Activated naive CD4-positive, alpha-beta T cell (primary cell): ENCODE measurements at places on chromosomes 4 and X.

DNA sequence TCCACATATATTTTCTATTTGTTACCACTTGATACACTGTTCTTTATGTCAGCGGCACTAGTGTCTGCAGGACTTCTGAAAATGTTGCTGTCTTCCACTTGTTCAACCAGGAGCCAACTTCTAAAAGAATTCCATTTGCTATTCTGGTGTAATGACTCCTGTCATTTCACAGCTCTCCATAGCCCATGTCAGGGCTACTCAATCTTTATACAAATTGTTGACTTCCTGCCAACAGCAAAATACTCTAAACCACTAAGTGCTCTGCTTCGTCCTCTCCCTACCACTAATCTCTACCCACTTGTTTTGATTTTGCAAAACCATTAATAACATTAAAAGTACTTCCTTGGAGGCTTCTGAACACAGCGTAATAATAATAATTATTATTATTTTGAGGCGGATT, 7.2 kb downstream of the CTSO start:
- no peak for DNase-seq

DNA sequence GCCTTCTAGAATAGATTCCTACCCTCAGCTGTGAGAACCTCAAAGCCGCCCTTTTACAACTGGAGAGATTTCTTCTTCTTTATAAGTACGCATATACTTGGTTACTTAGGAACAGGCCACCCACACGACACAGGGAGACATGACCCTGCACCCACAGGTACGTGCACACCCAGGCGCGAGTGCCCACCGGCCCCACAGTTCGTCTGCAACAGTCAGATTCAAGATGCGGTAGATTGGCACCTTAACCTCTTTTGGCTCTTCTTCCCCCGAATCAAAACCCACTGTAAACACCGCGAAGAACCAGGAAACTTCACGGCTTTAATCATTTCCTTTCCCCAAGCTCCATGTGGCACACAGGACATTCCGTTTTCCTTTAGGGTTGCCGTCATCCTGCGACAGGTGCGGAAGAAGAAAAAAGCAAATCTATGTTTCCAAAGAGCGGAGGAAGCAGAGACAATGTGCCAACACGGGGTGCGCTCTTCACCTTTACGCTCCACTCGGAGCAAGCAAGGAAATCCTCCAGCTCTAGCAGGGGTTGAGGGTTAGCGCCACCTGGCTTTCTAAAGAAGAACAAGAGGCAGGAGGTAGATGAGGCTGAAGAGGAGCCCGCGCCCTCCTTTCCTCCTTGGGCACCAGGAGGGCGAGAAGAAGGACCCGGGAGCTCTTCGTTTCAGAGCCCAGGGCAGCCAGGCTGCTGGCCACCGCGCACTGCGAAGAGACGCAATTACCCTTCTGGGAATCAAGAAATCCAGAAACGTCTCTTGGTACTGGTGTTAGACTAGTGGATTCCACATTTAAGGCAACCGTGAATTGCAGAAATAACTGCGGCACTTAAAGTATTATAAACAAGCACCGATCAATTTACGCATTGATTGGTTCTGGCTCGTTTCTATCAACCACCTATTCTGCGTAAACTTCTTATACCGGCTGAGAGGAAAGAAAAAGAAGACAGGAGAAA, 35.7 kb downstream of the HAND2 start:
- DNase-seq: peak; percentile 30

- no peak for DNase-seq
Observed at GRCh38 chr4:81378386-81378785, 93.3 kb downstream of the RASGEF1B start.

GRCh38 chr4:37322122-37322521, 77.6 kb downstream of the NWD2 start:
- no peak for DNase-seq

DNA sequence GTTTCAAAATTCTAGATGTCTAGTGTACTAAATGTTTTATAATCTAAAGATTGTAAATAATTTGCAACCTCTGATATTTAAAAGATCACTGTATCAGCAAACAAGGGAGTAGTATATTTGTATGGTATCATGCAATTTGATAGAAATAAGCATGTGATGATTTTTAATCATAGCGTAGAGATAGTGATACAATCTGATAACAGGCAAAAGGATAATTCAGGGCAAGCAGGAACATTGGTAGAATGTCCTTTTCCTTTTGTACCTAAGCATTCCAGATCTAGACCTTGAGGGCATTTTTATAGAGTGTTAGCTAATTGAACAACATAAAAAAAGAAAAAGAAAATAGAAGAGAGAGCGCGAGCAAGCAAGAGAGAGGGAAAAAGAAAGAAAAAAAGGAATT, 1.4 kb downstream of the ANK2 start:
- no peak for DNase-seq

DNA sequence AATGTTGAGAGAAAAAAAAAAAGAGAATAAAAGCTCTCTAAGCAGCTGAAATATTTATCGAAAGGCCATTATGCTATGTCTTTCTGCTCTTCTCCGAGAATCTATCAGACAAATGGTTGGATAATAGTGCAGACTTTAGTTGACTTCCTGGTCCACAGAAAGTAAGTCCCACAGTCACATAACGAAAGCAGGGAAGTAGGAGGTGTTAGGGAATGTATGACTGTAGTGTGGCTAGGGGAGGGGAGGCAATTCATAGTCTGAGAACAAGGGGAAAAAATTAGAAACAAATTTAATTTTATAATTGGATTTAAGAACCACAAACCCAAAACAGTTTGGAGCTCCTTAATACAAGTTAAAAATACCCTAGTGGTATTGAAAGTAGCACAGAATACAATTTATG, 79.7 kb upstream of the VEGFC start:
- DNase-seq: no peak
